ENCODE measurements at places on chromosomes 5 and 9. TPM values are rescaled to one million over a fixed set of nuclear protein-coding genes. Genes with fewer than 3 reads are reported as not detected.
A peak's percentile ranks its signal among the peaks of the same experiment; 100 is the strongest.

DNA sequence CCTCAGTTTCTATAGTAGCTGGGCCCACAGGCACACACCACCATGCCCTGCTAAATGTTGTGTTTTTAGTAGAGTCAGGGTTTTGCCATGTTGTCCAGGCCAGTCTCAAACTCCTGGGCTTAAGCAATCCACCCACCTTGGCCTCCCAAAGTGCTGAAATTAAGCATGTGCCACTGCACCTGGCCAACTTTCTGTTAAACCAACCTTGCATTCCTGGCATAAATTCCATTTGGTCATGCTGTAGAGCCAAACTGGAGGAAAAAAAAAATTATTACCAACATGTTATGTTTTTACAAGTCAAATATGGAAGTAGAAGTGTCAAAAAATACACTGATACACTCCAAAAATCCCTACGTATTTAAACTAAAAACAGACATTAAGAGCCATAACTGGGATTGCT, 54.1 kb downstream of the ERMP1 start:
- no peak for DNase-seq

- no peak for DNase-seq
These were observed 38.7 kb downstream of the KCTD16 start for GRCh38 chr5:144209361-144209760.

LIX1 gene
- not detected for polyA plus RNA-seq

DNA sequence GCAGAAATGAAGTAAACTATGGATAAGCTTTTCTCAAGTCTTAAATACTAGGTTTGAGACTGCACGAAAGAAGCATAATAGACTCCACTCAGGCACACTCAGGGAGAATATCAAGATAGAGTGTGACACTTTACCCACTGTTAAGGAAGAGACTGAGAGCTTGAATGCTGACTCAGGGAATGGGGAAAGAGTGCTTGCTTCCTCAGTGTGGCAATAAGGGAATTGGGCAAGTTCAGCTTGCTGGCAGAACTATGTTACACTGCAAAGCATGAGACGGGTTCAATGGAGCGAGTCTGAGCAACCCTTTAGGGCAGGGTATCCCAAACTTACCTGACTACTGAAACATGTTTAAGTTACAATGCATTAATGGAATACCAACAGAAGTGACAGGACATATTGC, 237.7 kb upstream of the MEF2C start:
- no peak for DNase-seq

DNA sequence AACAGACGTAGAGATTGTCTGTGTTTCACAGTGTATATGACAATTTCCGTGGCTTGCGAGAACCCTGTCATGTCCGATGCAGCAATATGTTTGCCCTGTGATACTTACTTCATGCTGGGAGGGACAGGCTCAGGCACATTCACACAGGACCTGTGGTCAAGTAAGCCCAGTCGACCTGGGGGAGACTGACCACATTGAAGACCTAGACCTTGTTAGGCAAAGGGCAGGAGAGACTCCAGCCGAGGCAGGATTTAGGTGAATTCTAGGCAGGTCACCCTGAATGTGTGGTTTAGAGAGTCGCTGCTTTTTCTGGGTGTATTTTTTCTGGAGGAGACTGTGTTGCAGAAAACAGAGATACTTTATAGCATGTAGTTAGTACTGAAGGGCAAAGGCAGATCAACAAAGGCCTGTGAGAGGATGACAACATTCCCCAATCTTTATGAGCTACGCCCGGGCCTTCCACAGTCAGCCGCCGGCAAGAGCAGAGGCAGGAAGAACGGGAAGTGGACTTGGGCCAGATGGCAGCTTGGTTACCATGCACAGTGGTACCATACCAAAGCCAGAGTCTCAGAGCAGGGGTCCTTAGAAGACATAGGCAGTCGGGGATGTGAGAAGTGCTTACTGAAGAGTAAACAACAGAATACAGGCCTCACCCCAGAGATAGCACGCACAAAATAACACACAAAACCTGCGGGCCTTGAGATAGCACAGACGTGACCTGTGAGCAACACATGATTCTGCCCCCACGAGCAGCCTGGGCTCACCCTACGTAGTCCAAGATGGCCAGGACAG, 220.7 kb downstream of the CACNA1B start:
- no peak for DNase-seq

CFAP157 gene
- 0.14 TPM for polyA plus RNA-seq

CCDC183 gene
- 0.21 TPM for polyA plus RNA-seq

GRCh38 chr5:74865804-74866595, at the start of gene FAM169A:
FAM169A (minus strand) TSS chr5:74866387; CDS start chr5:74841676, 24,711 bp downstream.
- DNase-seq = no peak

ARL15 gene
- 17.1 TPM for polyA plus RNA-seq

GDA gene
- not detected for polyA plus RNA-seq

MTAP gene
- 21.7 TPM for polyA plus RNA-seq

ADAMTSL1 gene
- polyA plus RNA-seq = 22.6 TPM

PCDHGA7 gene
- polyA plus RNA-seq = 2.7 TPM

DNA sequence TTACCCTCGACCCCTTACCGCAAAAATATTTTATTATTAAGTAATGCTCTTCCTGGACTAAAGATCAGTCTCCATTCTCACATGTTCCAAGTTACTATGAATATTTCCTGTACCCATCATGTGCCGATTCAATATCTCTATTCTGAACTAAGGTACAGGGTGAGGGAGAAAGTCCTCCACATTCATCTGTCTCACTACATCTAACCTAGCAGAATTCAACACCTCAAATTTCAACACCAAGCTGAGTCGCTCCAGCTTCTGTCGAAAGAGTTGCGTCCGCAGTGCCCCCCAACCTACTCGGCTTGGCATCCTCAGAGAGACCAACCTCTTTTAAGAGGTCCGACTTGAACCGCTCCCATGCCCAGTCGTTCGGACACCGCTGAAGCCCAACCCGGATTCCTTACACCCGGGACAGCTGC, 1.0 kb downstream of the CERT1 start:
- DNase-seq = no peak

SV2C gene
- not detected for polyA plus RNA-seq

DNA sequence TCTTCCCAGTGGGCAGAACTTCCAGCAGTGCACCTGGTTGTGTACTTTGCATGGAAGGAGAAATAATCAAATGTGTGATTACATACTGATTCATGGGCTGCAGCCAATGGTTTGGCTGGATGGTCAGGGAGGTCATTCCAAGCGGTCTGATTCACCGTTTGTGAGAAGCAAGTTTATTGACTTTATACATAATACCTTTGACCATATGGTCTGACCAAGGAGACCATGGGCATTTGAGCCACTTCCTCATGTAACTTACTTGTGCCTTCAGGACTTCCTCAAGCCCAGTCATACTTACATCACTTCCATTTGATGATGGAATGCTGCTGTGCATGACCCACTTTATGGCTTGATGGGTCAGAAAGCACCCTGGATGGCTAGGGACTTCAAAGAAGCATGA, 41.1 kb downstream of the DAP start:
- DNase-seq = peak; percentile 92

DNA sequence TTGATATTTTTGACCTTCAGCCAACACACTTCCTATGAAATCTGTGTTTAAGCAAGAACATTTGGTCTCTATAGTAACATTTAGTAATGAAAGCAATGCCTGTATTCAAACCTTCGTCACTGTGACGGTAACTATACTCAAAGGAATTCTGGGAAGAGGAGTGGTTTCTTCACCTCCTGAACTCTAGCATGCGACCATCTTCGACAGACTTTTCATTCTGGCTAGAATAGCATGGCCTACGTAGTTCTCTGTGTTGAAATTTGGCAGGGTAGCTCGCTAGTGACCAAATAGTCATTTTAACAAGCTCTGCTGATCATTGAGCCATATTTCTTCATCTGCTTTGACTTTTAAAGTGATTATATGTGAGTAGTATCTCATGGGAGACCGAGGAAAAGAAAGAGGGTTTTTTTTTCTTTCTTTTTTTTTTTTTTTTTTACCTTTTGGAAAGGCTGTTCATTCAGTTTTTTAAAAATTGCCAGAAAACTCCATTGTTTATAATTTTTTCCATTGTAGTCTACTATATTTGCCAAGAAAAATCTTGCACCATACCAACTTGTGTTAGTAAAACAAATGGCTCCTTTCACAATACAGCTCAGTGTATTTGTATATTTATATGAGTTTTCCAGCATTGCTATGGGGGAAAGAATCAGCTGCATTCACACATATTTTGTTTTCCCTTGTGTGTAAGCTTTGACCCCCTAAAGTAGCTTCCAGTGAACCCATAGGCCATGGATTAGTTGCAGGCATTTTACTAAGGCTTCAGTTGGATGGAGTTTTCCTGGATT, 166.8 kb downstream of the NNT start:
- peak; percentile 70 for DNase-seq

NANS gene
- 111 TPM for polyA plus RNA-seq

DNA sequence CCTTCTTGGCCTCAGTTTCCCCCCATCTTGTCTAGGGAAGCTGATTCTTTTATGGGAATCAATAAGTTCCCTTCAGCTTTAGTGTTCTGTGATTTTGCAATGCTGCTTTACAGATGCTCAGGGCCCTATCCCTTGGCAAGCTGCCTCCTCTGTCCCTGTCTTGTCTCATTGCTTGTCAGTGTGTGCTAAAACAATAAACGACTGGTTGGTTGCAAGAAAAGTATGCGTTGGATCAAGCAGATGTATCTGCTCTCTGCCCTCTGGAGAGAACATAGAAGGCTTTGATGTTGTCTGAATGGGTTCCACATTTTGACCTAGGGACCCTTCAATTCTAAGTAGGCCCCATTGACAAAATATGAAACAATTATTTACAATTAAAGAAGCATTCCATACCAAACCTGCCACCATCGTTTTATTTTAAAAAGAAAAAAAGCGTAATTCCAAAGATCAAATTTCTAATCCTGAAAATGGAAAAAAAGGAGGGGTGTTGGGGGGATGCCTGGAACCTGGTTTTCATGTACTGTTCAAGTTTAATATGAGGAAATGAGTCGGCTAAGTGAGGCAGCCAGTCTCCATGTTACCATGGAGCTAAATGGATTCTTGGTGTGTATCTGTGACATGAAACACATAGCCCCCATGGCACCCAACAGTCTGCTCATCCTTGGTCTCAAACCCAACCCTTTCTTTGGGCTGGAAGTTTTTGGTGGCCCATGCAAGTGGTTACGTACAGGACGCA, 31.2 kb upstream of the TARS1 start:
- DNase-seq = peak; percentile 69

DNA sequence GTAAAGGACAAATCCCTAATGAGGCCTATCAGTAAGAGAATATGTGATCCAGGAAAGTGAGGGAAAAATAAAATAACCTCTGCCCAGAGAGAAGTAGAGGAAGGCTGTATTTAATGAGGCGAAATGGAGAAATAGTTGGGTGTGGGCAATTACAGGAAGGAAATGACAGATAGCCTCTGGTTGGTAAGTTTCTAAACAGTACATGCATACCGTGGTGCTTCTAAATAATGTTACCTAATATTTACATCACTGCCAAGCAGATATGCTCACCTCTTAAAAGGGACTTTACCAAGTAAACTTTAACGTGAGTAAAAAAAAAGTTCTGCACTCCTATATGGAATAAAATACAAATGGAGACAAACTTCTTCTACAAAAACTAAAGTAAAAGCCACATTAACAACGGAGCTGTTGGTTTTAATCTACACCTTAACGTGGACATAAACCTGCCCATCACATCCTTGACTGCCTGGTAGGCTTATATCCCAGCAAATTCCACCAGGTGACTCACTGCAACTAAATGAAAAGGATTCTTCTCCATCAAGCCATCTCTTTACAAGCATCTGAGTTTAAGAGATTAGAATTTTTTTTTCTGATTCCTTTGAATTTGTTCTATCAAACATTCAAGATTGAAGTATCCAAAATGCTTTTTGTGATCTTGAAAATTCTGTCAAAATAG, 12.4 kb downstream of the NFIL3 start:
- DNase-seq = no peak

- DNase-seq = no peak
These were observed at the start of gene CRHBP for GRCh38 chr5:76952795-76953536. CRHBP (plus strand) TSS chr5:76953045; CDS start chr5:76953135, 90 bp downstream.

GRCh38 chr5:137453483-137454080, 45.5 kb downstream of the SPOCK1 start:
- peak; percentile 8 for DNase-seq

GRCh38 chr5:66621146-66621545, 25.0 kb downstream of the MAST4 start:
- DNase-seq = no peak

LPAR1 gene
- polyA plus RNA-seq = 581 TPM

SCGB3A2 gene
- polyA plus RNA-seq = not detected

GRCh38 chr5:32932241-32932935, 221.3 kb downstream of the NPR3 start:
- no peak for DNase-seq

DNA sequence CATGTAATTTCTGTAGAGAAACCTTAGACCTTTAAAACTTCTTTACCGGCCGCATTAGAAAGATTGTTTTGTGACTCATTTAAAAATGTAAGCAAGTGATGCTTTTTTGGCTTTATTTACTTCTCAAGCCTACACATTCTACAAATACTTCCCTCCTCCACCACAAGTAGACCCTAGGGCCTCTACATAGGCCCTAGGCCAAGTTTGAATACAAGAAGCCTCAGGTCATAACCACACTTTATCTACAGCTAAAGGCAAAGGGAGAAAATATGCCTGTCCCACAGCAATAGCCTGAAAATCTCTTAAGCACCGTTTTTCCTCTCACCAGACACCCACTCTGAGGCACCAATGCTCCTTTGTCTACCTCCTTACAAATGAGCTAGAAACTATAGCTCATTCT, 53.9 kb downstream of the CSNK1A1 start:
- peak; percentile 91 for DNase-seq

PCDHA5 gene
- not detected for polyA plus RNA-seq

- DNase-seq = no peak
These were observed 106.1 kb upstream of the FBXL17 start for GRCh38 chr5:108487951-108488350.

- DNase-seq = no peak
These were observed 307.1 kb upstream of the ADCY2 start for GRCh38 chr5:7088849-7089248.

GRCh38 chr5:110544603-110545002, 181.9 kb downstream of the TMEM232 start:
- no peak for DNase-seq

GRCh38 chr5:9071074-9071473, 474.8 kb downstream of the SEMA5A start:
- DNase-seq = no peak

RACK1 gene
- polyA plus RNA-seq = 6,028 TPM

- DNase-seq = no peak
These were observed 103.6 kb upstream of the FST start for GRCh38 chr5:53376853-53377252.

- no peak for DNase-seq
These were observed 61.0 kb upstream of the FER start for GRCh38 chr5:108686676-108687075.

- DNase-seq = no peak
These were observed 18.5 kb downstream of the PPARGC1B start for GRCh38 chr5:149748471-149749094.

FBLL1 gene
- polyA plus RNA-seq = 0.11 TPM

- DNase-seq = no peak
These were observed 3.4 kb downstream of the RAPGEF1 start for GRCh38 chr9:131736431-131736830.

DNA sequence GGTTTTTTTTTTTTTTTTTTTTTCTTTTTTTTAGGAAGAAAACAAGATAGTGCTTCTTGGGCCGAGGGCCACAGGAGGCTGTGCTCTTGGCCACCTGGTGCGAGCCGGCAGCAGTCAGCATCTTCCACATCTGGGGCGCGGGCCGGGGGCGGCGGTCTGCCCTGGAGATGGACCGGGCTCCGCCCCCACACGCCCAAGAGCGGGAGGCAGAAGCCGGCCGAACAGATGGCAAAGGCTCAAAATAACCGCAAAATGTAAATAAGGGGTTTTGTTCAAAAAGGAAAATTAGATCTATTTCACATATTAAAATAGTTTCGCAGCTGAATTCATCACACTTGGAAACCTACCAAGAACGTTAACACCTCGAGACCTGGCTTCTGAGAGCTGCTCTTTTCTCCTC, 51.5 kb upstream of the UBAC1 start:
- DNase-seq = no peak

SPAAR gene
- 0.27 TPM for polyA plus RNA-seq

All from AG04450 (cell line).